ENCODE measurements at places on chromosomes 1 and 21.

- DNase-seq, result no peak
Observed at GRCh38 chr1:71881611-71882010, 400.7 kb downstream of the NEGR1 start.

DNA sequence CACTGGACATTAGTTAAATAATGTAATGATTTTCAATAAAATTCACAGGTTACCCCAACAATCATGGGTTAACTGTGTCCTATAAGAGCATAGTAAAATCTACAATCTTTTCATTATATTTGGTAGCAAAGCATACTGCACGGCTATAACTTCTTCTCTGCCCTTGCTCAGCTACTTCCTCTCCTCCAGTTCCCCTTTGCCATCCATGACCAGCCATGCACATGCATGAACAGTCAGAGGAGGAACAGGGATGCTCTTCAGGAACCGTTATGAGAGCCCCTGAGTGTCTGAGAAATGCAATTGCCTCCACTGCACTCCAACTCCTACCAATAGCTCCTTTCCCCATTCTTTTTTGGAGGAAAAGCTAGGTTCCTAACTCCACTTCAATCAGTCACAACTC lies 646.7 kb downstream of the LTN1 start:
- no peak for DNase-seq

- no peak for DNase-seq
Observed at GRCh38 chr1:17745479-17745955, 9.6 kb upstream of the ACTL8 start.

DNA sequence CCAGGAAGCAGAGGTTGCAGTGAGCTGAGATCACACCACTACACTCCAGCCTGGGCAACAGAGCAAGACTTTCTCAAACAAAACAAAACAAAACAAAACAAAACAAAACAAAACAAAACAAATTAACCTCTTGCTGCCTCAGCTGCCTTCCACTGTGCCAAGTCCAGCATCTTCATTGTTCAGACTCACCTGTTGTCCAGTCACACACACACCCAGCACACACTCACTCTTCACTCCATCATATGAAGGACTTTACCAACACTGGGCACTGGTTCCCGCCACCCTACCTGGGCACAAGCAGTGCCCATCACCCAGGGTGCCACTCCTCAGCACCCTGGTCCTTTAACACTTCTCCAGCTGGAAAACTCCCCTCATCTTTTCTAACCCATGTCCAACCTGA lies 14.6 kb downstream of the PYCR2 start:
- no peak for DNase-seq

GRCh38 chr1:59007429-59007819 lies 223.6 kb upstream of the JUN start:
- no peak for DNase-seq

DNA sequence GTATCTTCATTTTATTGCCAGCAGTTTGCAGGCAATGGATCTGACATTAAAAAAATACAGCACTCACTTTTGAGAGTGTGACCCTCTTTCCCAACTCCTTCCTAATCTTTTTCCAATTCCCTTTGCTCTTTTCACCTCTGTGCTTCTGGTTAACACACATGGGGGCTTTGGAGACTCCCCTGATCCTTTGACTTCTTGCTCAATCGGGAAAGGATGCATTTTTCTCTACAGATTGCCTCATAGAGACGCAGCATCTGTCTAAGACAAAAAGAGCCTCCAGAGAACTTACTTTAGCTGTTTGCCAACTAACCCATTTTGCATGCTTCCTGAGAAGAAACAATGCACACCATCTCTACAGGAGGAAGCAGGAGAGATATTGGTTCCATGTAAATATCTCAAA lies 378.3 kb downstream of the PBX1 start:
- no peak for DNase-seq

DNA sequence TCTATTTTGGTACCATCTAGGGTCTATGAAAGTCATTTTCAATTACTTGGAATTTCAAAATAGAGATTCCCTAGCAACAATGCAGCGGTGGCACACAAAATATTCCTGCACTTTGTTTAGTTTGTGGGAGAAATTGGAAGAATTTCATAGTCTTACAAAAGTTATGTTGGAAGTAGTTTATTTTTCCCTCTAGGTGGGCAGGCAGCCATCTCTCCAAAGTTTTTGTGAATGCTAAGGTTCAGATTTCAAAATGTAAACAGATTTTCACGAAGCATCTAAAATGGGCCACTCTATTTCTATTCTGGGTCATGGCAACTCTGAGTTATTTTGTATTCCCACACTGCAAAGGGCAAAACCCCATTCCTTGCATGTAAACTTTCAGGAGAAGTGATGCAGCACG lies 8.0 kb downstream of the SMCP start:
- DNase-seq, result no peak

- no peak for DNase-seq
Observed at GRCh38 chr1:15736892-15737261, 819 bp downstream of the SLC25A34 start.

- no peak for DNase-seq
Observed at GRCh38 chr1:147605591-147605990, 64.3 kb downstream of the BCL9 start.

DNA sequence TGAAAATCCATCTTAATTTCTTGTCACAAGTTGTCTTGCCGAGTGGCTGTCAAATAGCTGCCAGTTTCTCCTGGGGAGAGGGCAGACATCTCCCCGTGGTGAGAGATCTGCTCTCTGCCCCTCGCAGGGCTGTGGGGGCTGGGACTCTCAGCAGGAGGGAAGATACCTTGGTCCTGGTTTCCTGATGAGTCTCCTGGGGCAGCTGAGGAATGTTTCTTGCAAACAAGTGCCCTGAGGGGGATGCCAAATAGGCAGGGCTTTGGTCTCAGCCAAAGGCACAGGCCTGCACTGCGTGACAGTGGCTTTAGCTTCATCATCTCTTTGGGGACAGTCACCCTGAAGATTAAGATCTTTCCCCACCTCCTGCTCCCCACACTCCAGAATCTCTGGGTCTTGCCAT lies 40.9 kb downstream of the SYT6 start:
- peak; percentile 88 for DNase-seq

DNA sequence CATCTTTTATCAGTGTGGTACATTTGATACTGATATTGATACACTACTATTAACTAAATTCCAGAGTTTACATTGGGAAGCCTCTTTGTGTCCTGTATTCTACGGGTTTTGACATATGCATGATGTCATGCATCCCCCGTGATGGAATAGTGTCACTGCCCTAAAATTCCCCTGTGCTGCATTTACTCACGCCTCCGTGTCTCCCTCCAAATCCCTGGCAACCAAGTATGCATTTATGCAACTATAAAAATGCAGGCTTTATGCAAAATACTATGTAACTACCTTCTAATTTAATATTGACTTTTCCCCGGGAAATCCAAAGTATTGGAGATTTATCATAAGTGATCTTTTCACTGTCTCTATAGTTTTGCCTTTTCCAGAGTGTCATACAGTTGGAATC lies 453.7 kb upstream of the RUNX1 start:
- DNase-seq, result no peak

- DNase-seq, result no peak
Observed at GRCh38 chr1:240194120-240194519, 102.4 kb downstream of the FMN2 start.

- peak; percentile 21 for DNase-seq
Observed at GRCh38 chr1:99239690-99240089, 24.6 kb upstream of the PLPPR4 start.

- peak; percentile 94 for DNase-seq
Observed at GRCh38 chr1:28296401-28297261, 32.2 kb upstream of the MED18 start.

DNA sequence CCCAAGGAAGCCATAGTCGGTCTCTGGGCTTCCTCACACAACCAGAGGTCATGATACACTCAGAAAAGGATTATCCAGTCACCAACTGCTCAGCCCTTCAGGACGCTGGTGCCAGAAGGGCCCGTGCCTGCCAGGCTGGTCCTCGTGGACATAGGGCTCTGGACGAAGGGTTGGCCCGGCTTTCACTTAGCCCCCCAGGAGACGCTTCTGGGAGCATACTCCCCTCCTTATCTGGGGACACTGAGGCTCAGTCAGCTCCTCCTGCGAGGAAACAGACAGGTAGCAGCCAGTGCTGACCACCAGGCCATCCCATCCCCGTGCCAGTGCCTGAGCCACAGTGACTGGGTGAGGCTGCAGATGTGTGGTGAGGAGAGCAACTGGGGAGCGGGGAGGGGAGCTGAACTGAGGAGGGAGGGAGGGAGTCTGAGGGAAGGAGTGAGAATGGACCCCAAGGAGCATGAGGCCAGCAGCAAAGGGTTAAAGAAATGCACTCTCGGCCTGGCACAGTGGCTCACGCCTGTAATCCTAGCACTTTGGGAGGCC lies 17.9 kb upstream of the LAPTM5 start:
- no peak for DNase-seq

GRCh38 chr1:15788624-15789301 lies 18.7 kb downstream of the UQCRHL start:
- DNase-seq, result peak; percentile 58

DNA sequence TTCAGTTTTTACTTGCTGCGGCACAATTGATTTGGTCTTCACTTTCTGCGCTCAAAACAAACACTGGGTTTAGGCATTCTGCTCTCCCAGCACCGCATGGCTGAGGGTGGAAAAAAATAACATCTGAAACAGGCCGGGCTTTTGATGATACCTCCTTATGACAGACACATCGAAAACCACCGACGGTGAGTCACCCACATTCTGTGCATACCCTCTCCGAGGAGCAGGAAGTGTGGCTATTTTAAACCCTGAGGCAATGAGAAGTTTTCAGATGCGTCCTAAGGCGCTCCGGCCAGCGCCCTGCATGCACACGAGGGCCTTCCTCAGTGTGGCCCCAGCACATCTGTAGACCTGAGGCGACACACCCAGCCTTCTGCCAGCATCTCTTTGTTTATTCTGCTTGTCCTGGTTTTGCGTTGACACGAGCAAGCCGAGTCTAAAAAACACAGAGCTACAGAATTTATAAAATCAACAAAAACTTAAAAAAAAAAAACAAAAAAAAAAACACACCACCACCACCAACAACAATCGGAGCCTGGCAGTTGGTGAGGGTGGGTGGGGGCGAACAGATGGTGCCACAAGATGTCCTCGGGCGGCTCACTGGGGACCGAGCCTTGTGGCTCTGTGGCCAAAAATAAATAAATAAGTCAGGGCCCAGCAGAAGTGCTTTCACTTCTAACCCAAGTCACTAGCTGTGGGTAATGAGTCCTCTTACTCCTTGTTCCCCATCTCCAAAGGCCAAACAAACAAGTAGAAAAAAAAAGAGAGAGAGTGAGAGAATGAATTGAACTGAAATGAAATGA lies 162.6 kb upstream of the IRF2BP2 start:
- DNase-seq, result peak; percentile 97

- DNase-seq, result no peak
Observed at GRCh38 chr1:38728585-38728908, 131.0 kb downstream of the RRAGC start.

DNA sequence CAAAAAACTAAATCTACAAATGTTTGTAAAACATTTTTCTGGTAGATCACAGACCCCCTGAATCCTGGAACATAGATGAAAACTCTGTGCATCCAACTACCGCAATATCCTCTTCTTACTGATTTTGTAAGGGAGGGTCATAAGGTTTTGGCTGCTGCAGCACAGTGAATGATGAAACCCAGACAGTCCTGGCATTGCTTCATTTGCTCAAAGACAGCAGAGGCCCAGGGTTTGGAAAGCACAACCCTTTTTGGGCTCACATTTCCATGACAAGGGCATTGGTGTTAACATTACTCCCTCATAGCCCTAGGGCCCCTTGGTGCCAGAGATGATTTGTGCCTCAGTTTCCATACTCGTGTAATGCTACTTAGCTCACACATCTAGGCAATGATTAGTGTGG lies 51.2 kb downstream of the PLXNA2 start:
- no peak for DNase-seq

DNA sequence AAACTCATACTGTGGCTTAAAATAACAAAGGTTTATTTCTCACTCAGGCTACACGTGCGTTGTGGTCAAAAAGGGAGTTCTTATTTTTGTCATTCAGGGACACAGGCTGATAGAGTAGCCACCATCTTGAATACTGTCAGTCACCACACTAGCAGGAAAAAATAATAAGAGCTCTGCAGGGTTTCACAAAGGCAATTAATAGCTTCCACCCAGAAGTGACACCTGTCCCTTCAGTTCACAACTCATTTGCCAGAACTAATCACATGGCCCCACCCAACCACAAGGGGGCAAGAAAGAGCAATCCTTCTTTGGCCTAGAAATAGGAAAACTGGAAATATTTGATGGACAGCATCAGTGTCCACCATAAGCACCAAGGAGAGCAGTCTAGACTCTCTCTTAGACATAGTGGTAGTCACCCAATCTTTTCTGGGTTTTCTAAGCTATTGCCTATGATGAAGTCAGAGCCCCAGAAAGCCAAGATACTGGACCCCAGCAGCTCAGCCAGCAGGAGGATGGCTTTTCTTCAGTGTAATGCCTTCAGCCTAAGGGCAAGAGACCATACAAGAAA lies 8.2 kb downstream of the HAPLN2 start:
- peak; percentile 61 for DNase-seq

DNA sequence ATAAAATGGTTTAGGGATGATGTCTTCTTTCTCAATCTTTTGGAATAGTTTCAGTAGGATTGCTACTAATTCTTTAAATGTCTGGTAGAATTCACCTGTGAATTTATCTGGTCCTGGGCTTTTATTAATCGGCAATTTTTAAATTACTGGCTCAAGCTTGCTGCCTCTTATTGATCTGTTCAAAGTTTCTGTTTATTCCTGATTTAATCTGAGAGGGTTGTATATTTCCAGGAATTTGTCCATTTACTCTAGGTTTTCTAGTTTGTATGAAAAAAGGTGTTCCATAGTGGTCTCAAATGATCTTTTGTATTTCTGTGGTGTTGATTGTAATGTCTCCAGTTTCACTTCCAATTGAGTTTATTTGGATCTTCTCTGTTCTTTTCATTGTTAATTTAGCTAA lies 617.8 kb downstream of the LTN1 start:
- DNase-seq, result no peak

DNA sequence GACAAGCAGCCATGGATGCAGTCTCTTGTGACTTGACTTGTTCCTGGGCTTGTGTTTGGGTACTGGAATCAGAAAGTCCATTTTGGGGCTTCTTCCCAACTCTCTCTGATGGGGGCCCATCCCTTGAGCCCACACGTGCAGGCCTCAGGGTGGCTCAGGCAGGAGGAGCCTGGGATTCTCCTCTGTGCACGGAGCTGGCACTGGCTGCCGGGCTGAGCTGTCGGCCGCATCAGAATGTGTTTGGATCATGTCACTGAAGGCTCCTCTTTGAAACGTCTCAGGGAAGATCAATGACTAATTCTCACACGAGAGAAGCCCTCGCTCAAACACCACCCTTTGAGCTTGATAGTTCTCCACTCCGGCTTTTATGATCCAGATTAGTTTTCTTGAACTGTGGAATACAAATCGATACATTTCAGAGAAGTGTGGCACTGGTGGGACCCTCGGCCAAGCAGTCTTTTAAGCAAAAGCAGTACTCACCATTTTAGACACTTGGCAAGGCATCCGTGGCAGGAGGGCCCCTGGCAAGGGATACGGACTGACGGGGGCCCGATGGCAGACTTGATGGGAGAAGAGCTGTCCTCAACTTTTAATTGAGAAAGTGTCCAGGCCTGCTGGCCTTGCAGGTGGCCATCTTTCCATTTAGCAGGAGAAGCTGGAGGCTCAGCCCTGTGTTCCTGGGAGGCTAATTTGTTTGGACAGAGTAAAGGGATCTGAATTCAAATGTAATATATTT lies 220.7 kb upstream of the C1orf174 start:
- no peak for DNase-seq

GRCh38 chr1:61247881-61248752 lies 165.8 kb downstream of the NFIA start:
- no peak for DNase-seq

GRCh38 chr1:84363019-84363418 lies 35.3 kb upstream of the DNASE2B start:
- DNase-seq, result no peak
